ENCODE measurements at places on chromosomes 2 and 18.

DNA sequence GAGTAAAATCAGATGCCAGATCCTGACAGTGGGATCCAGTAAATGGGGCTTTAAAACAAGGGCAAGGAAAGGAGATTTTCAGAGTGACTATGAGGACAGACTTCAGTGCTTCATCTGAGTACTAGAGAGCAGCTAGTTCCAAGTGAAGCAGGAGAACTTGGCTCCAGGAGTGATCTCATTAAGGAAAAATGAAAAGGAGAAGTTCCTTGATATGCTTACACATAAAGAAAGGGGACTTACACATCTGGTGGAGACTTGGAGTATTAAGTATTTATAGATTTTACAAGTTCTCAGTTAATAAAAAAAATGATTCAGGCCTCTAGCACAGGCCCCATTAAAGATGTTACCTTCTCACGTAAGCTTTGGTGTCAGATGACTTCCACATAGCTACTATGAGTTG lies 105.8 kb downstream of the ICOS start:
- no peak for DNase-seq

DNA sequence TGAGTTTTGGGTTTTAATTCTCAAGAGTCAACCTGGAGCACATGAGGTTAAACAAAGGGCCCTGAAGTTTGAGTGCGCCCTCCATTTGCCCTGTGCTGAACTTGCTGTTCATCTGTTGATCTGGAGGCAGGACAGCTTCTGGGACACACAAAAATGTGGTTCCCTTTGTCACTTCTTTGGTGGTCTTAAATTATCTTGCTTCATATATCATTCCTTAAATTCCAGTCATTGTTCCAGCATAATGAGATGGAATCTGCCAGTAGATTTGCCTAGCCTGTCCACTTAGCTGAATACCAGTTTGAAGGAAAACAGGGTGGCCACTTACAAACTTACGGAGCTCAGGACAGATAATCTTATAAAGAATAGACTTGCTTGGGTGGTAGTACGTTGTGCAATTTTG lies 916 bp downstream of the CETN1 start:
- no peak for DNase-seq

DNA sequence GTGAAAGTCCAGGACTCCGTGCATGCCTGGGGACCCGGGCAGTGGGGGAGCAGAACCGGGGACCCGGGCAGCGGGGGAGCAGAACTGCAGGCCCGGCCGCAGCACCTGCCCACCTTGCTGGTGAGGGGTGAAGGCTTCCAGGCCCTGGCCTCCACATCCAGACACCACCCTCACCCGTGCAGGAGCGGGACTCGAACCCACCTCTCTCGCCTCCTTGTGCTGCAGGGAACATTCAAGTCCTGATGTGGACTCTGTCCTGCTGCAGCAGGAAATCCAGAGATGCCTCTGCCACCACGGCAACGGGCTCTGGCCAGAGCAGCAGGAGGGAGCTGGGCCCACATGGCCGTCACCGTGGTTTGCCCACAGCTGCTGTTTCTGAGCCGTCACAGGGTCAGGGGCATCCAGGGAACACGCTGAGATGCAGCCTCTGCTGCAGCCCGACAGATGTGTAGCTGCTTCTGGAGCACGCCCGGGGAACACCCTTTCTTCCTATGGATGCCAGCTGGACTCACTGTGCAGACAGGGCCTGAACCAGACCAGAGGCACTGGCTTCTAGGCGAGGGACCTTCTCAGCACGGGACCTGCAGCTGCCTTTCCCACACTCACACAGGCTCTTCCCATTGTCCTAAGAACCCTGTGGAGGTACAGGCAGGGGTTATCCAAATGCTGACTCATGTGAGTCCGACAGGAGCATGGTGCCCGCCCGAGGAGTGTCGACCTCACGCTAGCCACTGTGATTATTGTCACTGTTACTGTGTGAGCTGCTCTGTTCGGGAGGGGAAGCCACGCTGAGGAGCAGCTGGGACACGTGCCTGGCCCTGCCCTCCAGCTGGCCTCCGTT lies 89.2 kb upstream of the CTDP1 start:
- no peak for DNase-seq

- peak; percentile 54 for DNase-seq
Measured at GRCh38 chr2:148021059-148021861, at the start of gene MBD5. TSS of gene MBD5 (plus strand) at chr2:148021091.

- no peak for DNase-seq
Measured at GRCh38 chr18:5939801-5940667, 44.7 kb upstream of the TMEM200C start.

GRCh38 chr2:15115776-15116175 lies 445.4 kb downstream of the NBAS start:
- DNase-seq: peak; percentile 82

DNA sequence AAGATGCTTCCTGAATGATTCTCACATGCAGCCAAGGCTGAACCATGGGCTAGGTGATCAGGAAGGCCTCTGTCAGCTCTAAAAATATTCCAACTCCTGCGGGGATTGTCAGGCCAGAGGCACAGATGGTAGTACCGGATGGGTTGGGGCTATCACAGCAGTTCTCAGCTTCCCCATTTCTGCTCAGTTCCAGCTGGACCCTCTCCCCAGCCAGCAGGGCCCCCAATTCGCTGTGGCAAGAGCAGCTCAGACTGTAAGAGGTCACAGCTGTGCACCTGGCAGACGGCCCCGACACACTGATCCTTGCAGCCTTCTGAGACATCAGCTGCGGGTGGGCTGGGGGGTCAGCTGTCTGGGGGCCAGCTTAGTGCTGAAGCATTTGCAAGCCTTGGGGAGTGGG lies 43.6 kb upstream of the TCF7L1 start:
- DNase-seq: no peak

Data from Kasumi-1 (cell line).